ENCODE measurements at places on chromosomes 3 and 15.

DNA sequence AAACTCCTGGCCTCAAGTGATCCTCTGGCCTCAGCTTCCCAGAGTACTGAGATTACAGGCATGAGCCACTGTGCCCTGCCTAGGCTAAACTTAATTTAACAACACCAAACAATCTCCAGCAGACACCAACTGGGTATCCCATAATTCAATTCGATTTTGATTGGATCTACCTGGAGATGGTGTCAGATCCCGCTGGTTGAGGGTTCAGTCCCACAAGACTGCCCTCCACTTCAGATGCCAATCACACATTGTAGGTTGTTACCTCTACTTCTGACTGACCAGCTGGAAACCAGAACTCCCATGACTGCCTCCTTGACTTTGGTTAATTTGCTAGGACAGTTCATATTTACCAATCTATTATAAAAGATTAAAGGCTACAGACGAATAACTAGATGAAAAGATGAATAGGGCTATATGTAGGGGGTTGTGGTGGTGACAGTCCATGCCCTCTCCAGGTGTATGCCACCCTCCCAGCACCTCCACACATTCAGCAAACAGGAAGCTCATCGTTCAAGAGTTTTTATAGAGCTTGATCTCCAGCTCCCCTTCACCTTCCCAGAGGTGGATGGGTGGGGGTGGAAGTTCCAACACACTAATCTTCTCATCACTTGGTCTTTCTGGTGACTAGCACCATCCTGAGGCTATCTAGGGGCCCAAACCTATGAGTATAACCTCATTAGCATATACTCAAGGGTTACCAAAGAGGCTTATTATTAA is 9.3 kb downstream of the B2M start:
- DNase-seq = no peak

- DNase-seq = no peak
Measured at GRCh38 chr15:57427367-57427821, 51.1 kb downstream of the CGNL1 start.

DNA sequence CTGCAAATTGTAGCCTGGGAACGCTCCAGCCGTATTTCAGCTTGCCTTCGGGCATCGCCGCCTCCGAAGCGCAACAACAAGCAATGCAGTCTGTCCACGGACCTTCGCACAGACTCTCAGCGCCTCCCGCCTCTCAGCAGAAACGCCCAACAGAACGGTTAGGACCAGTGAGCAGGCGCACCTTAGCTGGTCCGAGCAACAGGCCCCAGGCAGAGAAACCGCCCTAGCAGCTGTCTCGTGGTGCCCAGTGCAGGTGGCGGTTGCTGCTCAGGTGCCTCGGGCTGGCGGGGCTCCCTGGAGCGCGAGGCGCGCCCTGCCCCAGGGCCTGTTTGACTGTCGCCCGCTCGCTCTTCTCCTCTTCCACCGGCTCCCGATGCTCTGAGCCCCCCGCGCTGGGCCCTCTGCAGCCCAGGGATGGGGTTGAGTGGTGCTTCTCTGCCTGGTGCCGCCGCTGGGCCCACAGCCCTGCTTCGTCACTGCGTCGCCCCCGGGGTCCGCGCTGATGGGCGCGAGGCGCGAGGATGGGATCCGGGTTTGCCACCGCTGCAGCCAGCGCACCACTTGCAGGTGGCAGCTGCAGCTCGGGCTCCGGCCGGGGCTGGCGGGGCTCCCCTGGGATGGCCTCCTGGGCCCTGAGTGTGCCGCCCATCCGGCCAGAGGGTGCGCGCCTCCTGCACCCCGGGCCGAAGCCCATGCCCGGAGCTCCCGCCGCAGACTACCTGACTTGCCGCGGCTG is 268.4 kb upstream of the FRG2C start:
- no peak for DNase-seq

DNA sequence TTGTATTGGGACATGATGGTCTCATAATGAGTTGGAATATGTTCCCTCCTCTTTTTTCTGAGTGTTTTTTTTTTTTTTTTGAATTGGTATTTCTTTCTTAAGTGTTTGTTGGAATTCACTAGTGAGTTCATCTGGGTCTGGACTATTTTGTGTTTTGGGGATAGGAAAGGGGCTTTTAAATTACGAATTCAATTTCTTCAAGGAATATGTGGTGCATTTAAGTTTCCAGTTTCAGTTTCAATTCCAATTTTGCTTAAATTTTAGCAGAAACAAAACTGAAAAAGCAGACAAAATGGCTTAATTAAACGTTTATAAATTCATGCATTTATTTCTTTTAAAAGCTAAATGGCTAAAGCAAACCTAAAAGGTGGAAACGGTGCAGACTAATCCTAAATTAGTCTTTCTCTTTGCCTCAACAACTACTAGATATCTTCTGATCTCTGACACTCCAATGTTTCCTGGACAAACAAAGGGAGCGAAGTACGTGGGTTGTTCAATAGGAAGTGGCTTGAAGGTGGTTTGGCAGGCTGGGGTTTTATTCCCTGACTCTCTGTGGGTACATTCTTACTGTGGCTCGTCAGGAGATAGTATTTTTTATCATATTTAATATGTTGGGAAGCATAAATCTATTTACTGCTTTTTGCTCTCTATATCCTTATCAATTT is 50.0 kb upstream of the CORO2B start:
- DNase-seq = no peak

DNA sequence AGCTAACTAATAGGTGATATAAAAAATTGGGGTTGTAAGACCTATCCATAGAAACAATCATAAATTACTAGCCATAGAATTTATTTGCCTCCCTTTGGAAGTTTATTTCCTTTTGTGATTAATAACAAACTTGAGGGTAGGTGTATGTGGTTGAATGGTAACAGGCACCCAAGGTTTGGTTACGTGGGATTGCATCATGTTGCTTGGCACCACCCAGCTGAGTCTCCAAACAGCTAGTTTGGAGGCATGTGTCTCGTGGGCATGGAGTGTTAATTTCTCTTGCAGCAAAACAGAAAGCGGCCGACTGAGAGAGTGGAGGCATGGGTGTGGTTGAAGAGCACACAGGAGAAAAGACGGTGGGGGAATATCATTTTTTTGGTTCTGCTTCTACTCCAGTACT is 441.4 kb downstream of the CNTN4 start:
- no peak for DNase-seq

DNA sequence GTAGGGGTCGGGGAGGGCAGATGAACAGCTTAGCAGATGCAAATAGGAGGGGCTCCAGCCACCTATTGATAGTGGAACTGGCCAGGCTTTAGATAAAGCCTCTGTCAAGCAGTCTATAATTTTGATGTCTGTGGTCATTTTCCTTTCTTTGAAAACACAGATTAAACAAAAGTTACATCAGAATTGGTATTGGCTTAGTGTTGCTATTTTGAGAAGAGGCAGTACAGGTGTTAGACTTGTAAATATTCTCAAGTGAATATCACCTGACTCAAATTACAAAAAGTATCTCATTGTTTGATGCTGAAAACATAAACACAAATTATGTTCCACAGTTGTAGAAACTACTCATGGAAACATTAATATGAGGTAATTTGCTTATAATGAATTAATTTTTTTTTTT is 18.1 kb downstream of the GHRL start:
- DNase-seq = no peak

DNA sequence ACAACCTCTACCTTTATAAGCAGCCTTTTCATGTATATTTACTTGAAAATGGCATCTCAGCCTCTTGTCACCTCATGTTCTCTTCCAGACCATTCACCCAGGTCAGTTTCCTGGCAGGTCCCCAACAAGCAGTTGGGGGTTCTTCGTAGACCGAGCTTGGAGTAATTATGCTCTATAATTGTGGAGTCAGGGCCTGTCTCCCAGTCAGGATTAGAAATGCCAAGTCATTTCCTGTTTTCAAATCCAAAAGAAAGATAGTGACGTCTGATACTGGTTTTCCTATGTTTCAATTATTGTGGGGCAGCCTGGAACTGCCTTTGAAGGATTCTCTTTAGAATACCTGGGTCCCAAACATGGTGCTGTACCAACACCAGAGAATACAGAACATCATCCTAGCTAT is 430.6 kb downstream of the MECOM start:
- DNase-seq = no peak

DNA sequence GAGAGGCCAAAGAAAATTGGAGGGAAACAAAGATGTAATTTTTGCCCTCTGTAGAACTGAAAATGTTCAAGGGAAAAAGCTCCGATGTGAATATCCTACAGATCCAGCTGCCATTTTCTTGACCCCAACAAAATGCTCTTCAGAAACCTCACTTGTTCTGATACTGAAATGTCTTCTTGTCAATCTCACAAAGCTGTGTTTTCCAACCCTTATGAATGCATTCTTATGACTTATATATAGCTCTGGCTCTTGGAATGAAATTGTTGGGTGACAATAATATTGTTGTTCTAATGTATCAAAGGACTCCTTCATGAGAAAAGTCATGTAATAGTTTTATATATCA is 157.1 kb upstream of the TGFBR2 start:
- no peak for DNase-seq

GRCh38 chr3:161222662-161223061 is 1.6 kb downstream of the NMD3 start:
- no peak for DNase-seq

GRCh38 chr15:31264559-31265089 is 62.0 kb upstream of the KLF13 start:
- DNase-seq = no peak

All from activated T-helper 1 cell treated with Interleukin-2 at 50 U/mL for 16 hours (primary cell).